Subcutaneous adipose tissue (tissue), 4 donors: ENCODE measurements at places on chromosomes 1 and 21. TPM values are rescaled to one million over a fixed set of nuclear protein-coding genes. Genes with fewer than 3 reads are reported as not detected.

Gene CHIT1
- 0.49 TPM for total RNA-seq

Gene OR2AK2
- total RNA-seq: not detected

Gene ADAMTSL4
- 36.3 TPM for total RNA-seq

Gene FAAH
- 11.9 TPM for total RNA-seq

Gene SEMA4A
- 3.3 TPM for total RNA-seq

Gene SPATA45
- total RNA-seq: not detected

Gene STX12
- total RNA-seq: 145 TPM

Gene CA6
- not detected for total RNA-seq

Gene LDLRAD2
- not detected for total RNA-seq

Gene SLC35E2B
- 31.3 TPM for total RNA-seq

Gene RXRG
- 0.17 TPM for total RNA-seq

Gene WLS
- 44.7 TPM for total RNA-seq

Gene IGSF3
- total RNA-seq: 2.2 TPM

Gene RAB29
- 25.4 TPM for total RNA-seq

Gene WNT9A
- not detected for total RNA-seq

Gene IL12RB2
- 3.3 TPM for total RNA-seq

Gene HSD11B1
- 165 TPM for total RNA-seq

Gene MSH4
- total RNA-seq: 0.19 TPM

Gene EPHA8
- 0.17 TPM for total RNA-seq

Gene NTMT2
- total RNA-seq: not detected

Gene TMEM269
- total RNA-seq: 0.51 TPM

Gene PRR9
- not detected for total RNA-seq

Gene LRRC71
- total RNA-seq: not detected

Gene ERI3
- 30.5 TPM for total RNA-seq
